SK-N-DZ (cell line): ENCODE measurements at places on chromosomes 12 and 14.

DNA sequence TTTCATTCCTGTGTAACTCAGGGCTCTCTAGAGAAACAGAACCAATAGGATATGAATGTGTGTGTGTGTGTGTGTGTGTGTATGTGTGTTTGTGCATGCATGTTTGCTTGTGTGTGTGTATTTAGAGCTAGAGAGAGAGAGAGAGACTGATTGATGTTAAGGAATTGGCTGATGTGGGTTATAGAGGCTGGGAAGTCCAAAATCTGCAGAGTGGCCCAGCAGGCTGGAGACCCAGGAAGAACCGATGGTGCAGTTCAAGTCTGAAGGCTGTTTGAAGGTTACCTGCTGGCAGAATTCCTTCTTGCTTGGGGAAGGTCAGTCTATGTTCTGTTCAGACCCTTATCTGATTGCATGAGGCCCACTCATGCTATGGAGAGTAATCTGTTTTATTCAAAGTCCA lies 64.7 kb downstream of the ADCK1 start:
- DNase-seq, result no peak

DNA sequence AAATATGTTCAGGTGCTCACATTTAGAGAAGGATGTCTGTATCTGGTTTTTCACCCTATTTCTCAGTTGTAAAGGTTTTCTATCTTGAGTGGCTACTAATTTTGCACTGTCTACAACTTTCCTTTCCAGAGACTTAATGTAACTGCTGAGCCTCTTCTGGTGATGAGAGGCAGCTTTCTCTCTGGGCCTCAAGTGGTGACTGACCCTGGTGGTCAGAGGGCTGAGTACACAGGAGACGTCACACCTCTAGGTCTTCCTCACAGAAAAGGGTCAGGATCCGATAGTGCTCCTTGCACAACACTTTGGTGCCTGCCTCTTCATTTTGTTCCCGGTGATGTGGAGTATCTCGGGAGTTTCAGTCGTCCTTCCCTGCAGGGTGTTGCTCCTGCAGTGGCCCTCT lies 76.8 kb downstream of the LIN7A start:
- no peak for DNase-seq

DNA sequence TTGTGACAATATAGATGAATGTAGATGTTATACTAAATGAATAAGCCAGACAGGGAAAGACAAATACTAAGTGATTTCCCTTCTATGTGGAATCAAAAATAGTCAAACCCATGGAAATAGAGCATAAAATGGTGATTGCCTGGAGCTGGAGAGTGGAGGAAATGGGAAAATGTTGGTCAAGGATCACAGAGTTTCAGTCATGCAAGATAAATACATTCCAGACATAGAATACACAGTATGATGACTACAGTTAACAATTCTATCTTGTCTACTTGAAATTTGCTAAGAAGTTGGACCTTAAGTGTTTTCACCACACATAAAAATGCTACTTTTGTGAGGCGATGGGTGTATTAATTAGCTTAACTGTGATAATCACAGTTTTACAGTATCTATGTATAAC lies 1182.7 kb downstream of the AACS start:
- DNase-seq, result no peak

GRCh38 chr12:105980533-105980932 lies 158.2 kb downstream of the NUAK1 start:
- DNase-seq, result no peak

DNA sequence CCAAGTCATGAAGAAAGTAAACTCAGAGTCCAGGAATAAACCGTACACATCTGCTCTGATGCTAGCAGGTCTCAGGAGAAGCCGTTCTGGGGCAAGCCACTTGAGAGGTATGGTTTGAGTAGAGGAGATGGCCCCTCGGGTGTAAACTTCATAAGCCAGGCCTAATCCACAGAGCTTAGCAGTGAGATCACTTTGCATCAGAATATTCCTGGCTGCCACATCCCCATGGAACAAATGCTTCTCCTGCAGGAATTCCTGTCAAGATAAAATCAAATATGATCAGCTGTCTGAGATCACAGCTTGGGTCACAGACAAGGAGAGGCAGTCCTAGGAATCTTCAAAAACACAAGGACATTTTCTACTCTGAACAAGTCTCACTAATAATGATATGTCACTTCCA lies 11.2 kb upstream of the MAGOHB start:
- no peak for DNase-seq

GRCh38 chr12:45655186-45655585 lies 74.3 kb upstream of the ARID2 start:
- DNase-seq, result peak; percentile 20

GRCh38 chr12:47652521-47653234 lies 53.2 kb downstream of the RPAP3 start:
- no peak for DNase-seq

DNA sequence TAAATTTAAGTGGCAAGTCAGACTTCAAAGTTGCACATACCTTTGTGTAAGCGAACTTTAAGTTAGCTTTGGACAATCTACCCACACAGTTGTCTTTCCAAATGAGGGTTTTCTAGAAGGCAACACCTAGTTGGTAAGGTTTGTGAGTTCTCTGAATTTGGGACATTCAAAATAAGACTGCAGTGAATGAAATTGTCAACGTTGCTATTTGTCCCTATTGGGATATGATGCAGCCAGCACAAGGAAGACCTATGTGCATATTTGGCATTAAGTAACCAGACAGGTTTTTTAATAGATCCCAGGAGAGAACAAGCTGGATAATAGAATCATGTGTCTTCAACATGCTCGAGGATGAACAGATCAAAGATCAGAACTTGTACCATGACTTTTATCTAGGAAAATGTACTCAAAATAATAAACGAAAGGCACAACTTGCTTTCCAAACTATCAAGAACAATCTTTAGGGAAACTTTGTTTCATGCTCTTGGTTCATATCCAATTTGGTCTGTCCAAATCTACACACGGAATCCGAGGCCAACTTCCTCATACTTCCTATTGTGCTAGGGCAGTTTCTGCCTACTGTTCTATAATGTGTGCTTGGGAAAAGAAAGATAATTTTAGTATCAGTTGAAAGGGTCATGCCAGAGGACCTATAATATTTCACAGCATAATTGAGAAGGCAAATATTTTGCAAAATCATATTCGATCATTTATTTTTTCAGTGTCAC lies 284.2 kb upstream of the SOX5 start:
- DNase-seq, result no peak

GRCh38 chr12:64819816-64820402 lies 4.5 kb upstream of the TBC1D30 start:
- peak; percentile 78 for DNase-seq

DNA sequence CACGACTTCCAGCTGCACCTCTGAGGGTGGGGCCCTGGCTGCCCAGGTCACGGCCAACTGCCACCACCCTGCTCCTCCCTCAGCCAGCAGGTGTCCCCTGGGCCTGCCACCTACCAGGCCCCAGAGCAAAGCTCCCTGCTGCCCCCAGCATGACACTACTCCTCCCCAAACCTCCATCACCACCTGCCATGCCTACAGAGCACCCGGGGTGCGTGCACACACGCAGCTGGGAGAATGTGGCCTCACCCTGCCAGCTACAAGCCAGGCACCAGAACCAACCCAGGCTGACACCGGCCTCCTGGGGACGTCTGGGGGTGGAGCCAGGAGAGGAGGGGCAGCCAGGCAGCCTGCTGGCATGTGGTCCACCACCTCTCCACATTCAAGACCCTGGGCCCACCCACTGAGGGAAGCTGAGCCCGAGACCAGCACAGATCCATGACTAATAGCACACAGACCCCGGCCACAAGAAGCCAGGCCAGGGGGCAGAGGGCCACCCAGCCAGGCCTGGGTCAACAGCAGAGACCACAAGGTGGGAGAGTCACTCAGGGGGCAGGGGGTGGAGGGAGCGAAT lies 3.4 kb downstream of the JAG2 start:
- no peak for DNase-seq

DNA sequence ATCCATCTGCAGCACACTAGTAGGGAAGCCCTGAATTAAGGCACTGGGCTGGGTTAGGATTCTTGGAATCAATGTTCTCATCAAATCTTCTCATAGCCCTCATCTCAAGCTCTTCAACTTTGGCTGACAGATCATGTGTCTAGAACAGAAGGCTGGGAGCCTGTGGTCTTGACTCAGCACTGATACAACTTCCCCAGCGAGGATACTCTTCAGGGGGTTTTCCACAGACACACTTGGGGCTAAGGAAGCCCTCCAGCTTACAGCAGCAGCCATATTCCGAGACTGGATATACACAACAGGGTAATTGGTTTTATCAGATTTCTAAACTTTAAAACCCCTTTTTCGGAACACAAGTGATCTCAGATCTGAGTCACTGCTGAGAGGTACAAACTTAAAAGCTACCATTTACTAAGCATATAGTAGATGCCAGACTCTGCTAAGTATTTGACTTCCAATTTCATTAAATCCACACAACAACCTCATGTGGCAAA lies 3.5 kb downstream of the FMNL3 start:
- DNase-seq, result no peak

- DNase-seq, result no peak
Observed at GRCh38 chr14:74645244-74645643, 33.2 kb upstream of the LTBP2 start.

DNA sequence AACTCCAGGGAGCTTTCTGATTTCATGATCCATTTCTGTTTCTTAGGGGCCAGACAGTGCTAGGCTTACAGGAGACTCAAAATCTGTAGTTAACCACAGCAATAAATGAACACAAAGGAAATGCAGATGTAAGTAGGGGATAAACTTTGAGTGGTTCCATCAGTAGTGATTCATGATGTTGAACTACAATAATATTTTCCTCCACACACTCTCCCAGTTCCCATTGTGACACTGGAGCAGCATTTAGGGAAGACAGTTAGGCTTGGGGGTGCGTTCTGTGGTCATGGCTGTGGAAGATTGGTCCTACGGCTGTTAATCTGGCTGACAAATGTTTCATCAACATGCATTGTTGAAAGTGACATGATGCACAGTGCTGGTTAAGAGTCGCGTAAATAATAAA lies 66.9 kb downstream of the HMGA2 start:
- no peak for DNase-seq

DNA sequence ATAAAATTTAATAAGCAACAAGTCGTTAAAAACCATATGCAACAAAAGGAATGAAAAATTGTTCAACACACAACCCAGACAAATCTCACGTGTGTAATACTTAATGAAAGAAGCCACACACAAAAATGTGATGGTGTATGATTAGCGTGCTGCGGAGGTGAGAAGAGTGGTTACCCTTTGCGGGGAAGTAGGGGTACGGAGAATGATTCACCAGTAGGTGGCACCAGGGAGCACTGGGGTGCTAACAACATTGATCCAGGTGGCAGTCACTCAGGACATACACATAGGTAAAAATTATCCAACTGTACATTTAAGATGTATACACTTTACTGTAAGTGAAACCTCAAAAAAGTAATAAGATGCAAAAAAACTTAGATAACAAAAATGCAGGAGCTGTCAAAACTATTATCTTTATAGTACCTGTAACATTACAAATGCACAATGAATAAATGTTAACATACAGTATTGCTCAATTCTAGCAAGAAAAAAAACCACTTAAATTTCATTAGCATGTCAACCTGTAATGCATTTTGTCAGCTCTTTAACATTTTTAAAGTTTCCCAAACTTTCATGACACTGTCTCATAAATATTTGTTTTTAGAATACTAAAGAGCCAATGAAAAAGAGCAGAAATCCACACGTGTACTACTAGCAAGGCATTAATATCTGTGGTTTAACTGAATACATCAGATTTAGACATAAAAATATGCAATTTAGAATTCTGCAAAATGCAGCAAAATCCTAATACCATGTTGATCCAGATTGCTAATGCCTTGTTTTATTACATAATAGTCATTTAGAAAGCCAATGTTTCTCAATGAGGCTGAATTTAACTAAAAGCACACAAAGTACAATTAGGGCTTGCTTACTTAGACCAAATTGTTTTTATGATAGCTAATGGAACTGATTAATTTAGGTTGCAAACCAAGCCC lies 46.7 kb downstream of the TMCC3 start:
- DNase-seq, result no peak

DNA sequence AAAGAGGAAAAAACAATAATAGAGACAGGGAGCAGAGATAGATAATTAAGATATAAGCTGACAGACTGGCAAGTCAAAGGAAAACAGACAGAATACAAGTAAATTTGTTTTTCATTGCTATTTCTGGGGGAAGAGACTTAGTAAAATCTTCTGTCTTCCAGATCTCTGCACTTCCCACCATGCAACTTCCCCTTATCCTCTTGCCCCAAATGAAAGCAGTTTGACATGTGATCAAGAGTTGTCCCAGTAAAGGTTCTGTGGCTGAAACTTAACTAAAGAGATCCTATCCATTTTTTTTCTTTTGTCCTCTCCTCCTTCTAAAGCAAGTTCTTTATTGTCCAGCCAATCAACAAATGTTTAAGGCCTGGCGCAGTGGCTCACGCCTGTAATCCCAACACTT lies 1.5 kb upstream of the MLF2 start:
- DNase-seq, result no peak

DNA sequence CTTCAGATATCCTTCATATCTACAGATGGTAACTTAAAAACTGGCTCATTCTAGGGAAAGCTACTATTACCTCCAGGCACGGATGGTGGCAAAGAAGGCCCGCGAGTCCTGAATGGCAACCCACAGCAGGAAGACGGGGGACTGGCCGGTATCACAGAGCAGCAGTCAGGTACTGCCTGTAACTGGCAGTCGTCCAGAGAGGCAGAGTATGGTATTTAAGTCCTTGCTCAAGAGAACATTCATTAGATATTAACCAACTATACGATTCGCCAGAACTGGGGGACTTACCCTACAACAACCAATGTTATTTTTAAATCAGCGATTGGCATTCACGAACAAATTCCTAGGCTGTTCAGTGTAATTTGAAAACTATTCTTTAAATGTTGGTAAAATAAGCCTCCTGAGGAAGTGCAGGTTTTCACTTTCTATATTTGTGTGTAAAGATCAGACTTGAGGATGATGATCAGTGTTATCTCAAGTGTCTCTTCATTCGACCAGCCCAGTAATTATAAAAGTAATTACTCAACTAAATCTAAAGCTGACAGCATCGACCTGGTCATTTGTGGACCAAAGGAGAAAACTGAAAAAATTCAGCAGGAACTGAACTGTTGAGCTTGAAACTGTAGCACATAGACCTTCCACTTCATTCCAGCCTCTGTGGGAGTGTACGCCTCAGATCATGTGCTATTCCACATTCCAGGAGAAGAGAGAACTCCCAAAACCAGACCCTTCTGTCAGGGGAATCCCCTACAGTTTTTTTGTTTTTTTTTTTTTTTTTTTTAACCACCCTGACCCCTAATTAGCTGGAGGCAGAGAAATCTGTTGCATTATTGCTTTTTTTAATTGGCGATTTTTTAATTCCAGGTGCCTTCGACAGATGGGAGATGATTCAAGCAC lies 75.6 kb downstream of the ESR2 start:
- no peak for DNase-seq

- DNase-seq, result no peak
Observed at GRCh38 chr12:2481951-2482350, 312.8 kb upstream of the FKBP4 start.

- DNase-seq, result no peak
Observed at GRCh38 chr12:47707355-47707754, 1.5 kb upstream of the RPAP3 start.

GRCh38 chr12:54749191-54749818 lies 101.1 kb upstream of the DCD start:
- peak; percentile 30 for DNase-seq

GRCh38 chr12:71397433-71397954 lies 42.1 kb upstream of the LGR5 start:
- no peak for DNase-seq

GRCh38 chr12:122999986-123000420 lies 19.5 kb downstream of the ARL6IP4 start:
- no peak for DNase-seq
